ENCODE measurements at places on chromosomes 16 and 17. TPM values are rescaled to one million over a fixed set of nuclear protein-coding genes. Genes with fewer than 3 reads are reported as not detected.

Gene SEZ6
- total RNA-seq = not detected

Gene PABPN1L
- not detected for total RNA-seq

Gene IL17C
- not detected for total RNA-seq

Gene SCGB1C2
- not detected for total RNA-seq

Gene KRT14
- total RNA-seq = not detected

Gene CRISPLD2
- 12.9 TPM for total RNA-seq
